ENCODE measurements at places on chromosomes 16 and 17. TPM values are rescaled to one million over a fixed set of nuclear protein-coding genes. Genes with fewer than 3 reads are reported as not detected.
A peak's percentile ranks its signal among the peaks of the same experiment; 100 is the strongest.

Gene KRT20
- not detected for polyA plus RNA-seq

DNA sequence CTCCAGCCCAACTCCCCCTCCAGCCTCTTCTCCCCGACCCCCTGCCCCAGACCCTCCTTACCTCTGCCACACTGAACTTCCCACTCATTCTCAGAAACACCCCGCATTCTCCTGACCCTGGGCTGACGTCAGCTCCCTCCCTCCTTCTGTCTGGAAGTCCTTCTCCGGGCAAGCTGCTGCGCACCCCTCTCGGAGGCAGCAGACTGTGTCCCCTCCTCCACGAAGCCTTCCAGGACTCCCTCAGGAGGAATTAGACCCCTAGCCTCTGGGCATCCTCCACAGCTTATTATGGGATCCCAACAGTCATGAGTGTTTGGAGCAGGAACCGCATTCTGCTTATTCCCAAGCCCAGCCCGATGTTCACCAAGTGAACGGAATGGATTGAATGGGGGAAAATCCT, 3.4 kb upstream of the RPL38 start:
- no peak for DNase-seq

- DNase-seq: no peak
Observed at GRCh38 chr17:19271780-19272357, 34.7 kb downstream of the EPN2 start.

GRCh38 chr17:83050651-83051395, 28.6 kb upstream of the METRNL start:
- DNase-seq: no peak

Gene TPSAB1
- polyA plus RNA-seq: not detected

Gene UBN1
- 13.3 TPM for polyA plus RNA-seq

- DNase-seq: no peak
Observed at GRCh38 chr16:47055136-47055885, 81.8 kb upstream of the DNAJA2 start.

Gene ACSM2A
- polyA plus RNA-seq: not detected

- no peak for DNase-seq
Observed at GRCh38 chr16:51755577-51756355, 604.7 kb upstream of the SALL1 start.

GRCh38 chr17:42518755-42519545, 17.1 kb upstream of the NAGLU start:
- DNase-seq: no peak

DNA sequence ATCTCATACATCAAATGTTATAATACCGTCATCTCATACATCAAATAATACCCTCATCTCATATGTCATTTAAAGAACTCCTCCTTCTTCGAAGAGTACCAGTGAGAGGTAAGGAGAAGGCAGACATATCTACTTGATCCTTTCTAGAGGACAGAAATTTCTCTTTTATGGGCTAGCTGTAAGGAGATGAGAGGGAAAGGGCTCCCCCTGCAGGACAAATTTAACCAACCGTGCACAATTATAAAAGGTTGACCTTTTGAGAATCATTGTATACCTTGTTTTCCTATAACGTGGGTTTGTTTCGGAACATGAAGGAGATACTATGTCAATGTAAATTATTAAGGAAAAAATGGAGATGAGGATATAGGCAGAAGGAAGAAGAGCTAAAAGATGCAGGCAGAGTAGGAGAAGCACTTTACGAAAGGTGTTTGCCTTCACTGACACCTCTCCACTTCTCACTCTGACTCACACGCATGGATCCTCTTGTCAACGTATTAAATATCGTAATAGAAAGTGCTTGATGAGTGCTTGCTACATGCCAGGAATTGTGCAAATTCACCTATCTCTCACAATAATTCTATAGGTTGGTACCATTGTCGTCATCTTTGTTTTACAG, 465.9 kb upstream of the ERCC4 start:
- DNase-seq: no peak

GRCh38 chr16:59878479-59878878, 1144.4 kb upstream of the GOT2 start:
- no peak for DNase-seq

DNA sequence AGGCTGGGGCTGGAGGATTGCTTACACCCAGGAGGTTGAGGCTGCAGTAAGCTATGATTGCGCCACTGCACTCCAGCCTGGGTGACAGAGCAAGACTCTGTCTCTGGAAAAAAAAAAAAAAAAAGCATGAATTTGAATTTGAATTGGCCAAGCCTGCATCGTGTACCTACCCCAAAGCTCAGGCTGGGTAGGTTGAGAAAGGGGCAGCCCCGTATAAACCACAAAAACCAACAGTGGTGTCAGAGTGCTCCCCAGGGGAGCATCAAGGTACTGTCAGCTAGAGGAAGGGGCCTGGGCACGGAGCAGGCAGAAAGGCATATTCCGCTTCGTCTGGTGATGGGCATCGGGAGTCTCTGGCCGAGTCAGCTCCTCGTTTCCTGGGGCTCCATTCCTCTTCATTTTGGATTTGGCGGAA, 40.9 kb downstream of the RAP1GAP2 start:
- peak; percentile 82 for DNase-seq

DNA sequence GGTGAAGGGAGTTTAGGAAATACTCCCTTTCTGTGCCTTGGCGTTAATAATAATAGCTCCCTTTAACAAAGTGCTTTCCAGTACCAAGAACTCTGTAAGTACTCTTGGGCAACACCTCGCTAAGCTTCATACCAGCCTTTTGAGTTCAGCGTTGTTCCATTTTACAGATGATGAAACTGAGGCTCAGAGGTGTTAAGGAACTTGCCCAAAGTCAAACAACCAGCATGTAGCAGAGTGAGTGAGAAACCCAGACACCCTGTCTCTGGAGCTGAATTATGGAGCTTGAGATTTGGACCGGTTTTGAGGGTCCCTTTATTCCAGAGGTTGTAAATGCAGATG, 607 bp downstream of the KATNIP start:
- DNase-seq: no peak

Gene CTRL
- 3.2 TPM for polyA plus RNA-seq

- DNase-seq: no peak
Observed at GRCh38 chr16:81746566-81746965, 32.5 kb upstream of the PLCG2 start.

Gene SMIM5
- polyA plus RNA-seq: 0.93 TPM

DNA sequence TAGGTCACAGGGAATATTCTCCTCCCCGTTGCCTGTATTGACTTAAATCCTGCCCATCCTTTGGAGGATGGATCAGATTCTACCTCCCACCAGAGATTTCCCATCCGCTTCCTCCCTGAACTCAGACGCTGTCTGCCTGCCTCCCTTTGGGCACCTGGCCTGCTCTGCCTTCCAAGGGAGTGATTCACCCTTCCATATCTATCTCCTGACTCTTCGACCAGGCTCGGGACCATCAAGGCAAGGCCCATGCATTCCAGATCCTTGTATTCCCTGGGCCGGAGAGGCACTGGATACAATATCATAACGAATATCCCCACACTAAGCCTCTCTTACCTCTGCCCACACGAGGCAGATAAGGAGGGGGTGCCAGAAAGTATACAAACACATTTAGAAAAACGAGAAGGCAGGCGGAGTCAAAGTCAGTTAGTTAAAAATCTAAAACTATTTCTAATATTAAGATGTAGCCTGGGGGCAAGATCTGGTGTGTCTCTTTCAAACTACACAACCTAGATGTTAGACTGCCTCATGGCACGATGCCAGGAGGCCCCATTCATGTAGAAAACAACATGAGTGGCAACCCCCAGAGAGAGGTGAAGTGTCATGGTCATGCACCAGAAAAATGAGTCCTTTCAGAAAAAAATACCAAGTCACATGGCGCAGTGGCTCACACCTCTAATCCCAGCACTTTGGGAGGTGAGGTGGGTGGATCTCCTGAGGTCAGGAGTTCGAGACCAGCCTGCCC, 9.2 kb downstream of the PMP22 start:
- DNase-seq: no peak

DNA sequence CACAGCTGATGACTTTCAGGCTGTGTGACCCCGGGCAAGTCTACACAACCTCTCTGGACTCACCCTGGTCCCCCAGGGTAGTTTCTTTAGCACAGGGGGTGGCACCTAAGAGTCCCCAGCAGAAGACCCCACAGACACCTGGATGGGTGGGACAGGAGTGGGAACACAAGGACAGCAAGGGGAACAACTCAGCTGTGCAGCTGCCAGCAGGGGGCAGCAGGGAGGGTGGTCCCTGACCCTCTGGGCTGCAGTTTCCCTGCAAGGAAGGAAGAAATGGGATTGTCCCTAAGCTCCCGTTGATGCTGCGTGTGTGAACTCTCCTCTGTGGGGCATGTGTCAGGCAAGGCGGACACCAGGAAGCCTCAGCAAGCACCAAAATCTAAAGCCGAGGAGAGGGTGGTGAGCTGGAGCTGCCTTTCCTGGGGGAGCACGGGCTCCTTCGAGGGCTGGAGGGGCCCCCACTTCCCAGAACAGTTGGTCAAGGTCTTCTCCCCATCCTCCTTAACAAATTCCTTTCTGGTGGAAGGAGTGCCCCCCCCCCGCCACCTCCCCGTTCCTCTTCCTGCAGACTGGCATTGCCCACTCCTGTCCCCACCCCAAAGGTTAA, 24.1 kb upstream of the CDH5 start:
- no peak for DNase-seq

Gene MYH3
- polyA plus RNA-seq: 0.41 TPM

DNA sequence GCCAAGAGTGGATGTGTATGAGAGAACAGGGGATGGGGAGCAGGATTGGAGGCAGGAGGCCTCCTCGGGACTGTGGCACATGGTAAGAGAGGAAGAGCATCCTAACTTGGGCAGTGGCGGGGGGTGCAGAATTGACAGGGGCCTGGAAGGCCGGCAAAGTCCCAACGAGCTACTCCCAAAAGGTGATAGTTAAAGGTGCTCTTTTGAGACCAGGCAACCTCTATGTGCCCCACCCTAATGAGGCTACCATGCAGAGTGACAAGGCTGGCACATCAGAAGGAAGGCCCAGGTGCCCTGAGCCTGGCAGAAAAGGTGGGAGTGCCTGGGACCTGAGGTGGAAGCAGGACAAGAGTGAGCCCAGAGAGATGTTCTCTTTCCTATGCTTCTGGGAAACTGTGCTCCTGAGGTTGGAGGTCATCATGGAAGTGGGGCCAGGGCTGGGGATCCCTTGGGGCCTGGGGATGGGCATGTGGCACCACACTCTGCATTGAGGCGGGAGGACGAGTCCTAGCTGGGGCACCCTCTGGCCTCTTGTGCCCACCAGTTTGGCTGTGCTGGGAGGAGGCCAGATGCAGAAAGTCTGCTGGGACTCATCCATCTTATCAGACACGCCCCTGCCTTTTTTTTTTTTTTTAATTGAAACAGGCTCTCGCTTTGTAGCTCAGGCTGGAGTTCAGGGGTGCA, 5.9 kb downstream of the RAB11FIP4 start:
- DNase-seq: no peak

Gene ADGRG1
- polyA plus RNA-seq: 0.17 TPM

Gene TAT
- 0.74 TPM for polyA plus RNA-seq

Gene AIPL1
- polyA plus RNA-seq: not detected

DNA sequence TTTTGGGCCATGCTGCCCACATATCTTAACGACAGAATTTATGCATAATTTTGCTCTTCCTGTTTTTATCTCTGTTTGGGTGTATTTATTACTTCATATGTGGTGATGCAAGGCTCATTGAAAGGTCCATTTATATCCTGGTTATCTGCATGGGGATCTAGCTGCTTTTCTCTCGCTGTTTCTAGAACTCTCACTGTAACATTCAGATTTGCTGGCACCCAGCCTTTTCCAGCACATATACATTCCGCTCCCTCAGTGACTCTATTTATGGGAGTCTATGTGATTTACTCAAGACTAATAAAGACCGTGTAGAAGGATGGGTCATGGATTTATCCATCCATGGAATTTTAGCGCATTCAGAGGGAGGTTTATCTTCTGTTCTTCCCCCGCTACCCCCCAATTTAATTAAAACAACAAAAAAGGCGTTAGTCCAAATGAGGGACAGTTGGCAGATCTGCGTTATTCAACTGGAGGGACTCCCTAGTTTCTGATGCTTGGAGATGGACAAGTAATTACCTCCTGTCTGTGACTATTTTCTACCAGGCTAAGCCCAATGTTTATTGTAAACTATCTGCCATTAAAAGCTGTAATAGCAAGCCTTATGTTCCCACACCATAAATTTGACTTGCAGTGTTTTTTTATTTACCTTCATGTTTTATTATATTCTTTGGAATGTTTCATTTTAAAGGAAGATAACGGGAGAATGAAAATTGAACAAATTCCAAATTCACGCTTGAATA, 19.8 kb upstream of the MARCHF10 start:
- DNase-seq: no peak

DNA sequence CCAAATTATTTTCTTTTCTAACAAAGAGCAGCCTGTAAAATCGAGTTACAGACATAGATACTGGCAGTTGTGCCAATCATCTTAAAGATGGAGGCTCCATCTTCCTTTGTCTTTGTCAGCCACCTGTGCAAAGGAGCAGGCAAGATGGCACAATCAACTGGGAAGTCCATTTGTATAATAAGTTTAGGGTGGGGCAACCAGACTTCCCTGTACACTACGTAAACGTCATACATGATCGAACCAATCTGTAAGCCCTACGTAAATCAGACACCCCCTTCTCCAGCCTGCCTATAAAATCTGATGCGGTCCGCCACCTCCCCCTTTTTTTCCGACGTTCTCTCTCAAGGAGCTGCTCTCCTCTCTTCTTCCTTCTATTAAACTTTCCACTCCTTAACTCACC, 31.4 kb upstream of the MEAK7 start:
- no peak for DNase-seq

DNA sequence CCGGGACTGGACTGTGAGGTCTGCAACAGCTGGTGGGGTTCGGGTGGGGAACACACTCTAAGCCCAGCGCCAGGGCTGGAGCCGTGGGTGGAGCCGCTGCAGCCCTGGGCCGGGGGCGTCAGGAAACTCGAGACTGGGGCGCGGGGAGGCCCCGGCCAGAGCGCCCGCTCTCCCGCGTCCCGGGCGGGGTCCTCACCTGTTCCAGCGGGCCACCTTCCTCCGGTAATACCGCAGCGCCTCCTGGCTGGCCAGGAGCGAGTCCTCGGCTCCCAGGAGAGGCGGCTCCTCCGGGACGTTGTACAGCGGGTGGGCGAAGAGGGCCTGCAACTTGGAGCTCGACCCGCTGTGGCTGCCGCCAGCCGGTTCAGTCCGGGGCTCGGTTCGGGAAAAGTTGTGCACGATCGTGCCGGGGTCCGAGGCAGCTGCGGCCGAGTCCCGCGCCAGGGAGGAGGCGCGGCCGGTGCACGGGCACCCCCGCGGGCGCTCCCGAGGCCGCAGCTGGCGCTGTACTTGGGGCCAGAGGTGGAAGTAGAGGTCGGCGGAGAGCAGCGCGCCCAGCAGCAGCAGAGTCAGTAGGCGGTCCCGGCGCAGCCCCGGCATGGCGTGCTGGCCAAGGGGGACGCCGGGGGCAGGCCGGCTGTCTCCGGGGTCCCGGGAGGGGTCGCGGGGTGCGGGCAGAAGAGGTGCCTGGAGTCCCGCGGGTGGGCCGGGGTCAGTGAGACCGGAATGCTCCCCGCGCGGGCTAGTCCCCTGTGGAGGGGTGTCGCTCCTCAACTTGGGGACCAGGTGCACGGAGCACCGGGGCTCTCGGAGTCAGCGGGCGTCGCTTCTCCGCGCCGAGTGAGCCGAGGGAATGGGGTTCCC, 868 bp downstream of the FAM20A start:
- DNase-seq: no peak
